Coronary artery (tissue), 2 donors: ENCODE measurements at places on chromosomes 1 and 21.

DNA sequence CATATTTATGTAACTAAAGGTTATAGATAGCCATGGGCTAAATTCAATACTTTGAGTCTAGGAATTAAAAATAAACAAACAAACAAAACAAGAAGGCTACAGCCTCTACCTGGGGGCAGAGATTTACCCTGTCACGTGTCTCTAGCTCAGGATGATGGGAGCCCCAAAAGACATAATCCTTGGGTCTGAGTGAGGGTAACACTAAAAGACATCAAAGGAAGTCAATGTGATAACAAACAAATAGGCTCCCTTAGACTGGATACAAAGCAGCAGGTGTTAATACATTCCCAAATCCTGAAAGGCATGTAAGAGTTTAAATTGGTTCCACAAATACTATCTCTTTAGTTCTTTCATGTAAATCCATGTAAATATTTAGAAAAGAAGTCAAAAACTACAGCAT lies 10.7 kb downstream of the MYSM1 start:
- DNase-seq, result no peak

DNA sequence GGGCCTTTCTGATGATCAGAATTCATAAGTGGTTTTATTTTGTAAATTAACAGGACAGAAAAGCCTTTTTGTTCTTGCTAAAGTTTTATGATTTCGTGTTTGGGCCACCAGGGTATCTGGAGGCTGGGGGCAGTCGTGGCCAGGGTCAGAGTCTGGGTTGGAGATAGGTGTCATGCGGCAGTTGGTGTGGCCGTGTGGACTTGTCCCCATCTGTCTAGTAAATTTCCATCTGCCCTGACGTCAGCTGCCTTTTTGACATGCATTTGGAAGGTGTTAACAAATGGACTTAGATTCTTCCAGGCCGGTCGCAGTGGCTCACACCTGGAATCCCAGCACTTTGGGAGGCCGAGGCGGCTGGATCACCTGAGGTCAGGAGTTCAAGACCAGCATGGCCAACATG lies 56.8 kb downstream of the SKI start:
- no peak for DNase-seq

- peak; percentile 82 for DNase-seq
These were observed at the start of gene PTPRU for GRCh38 chr1:29235955-29236711. PTPRU (plus strand) TSS chr1:29236522; CDS start chr1:29236645, 123 bp downstream.

DNA sequence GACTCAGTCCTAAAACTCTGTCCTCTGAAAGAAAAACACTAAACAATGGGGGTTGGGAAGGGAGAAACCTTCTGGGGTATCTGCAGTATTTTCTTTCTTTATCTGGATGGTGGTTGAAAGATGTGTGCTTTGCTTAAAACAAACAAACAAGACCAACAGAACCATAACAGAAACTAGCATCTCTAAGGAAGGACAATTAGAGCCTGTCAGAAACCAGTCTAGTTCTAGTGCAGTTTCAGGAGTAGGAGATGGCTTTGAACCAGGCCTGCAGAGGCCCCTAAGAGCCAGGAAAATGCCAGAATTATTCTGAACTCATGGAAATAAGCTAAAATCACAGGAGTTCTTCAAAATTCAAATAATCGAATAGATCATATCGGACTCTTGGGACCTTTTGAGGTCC lies 18.5 kb downstream of the ILDR2 start:
- no peak for DNase-seq

GRCh38 chr1:62198781-62199125 lies 4.1 kb downstream of the L1TD1 start:
- DNase-seq, result no peak

DNA sequence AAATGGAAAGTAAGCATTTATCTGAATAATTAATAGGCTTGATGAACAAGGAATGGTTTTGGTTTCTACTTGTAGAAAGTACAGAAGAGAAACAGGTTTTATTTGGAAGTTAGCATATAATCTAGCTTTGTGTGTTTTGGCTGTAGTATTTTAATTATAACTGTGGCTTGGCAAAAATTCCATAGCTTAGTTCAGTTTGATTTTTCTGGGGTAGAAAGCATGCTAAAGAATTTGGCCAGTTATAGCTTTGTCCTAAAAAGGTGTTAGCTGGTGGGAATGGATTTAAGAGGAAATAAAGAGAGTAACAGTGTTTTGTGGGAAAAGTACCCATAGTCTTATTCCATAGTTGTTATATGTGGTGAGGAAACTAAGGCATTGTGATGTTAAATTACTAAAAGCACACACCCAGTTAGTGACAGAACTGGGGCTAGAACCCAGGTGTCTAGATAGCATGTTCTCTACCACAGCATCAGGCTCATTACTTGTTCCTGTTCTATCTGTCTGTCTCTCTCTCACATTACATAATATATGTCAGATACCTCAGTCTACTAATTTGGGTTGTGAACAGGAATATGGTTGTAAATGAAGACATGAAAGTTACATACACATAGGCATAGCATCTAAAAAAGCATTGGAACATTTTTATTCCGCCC lies 55.0 kb downstream of the MPZL1 start:
- DNase-seq, result no peak

GRCh38 chr1:246291127-246291526 lies 216.0 kb downstream of the SMYD3 start:
- no peak for DNase-seq

- no peak for DNase-seq
These were observed 208.3 kb upstream of the NCAM2 start for GRCh38 chr21:20789729-20790500.

- no peak for DNase-seq
These were observed 32.4 kb upstream of the MAB21L3 start for GRCh38 chr1:116078699-116079223.
